H1 (cell line): ENCODE measurements at places on chromosomes 3 and 15. TPM values are rescaled to one million over a fixed set of nuclear protein-coding genes. Genes with fewer than 3 reads are reported as not detected.
A peak's percentile ranks its signal among the peaks of the same experiment; 100 is the strongest.

Gene HHLA2
- total RNA-seq, result not detected in 2 replicates

DNA sequence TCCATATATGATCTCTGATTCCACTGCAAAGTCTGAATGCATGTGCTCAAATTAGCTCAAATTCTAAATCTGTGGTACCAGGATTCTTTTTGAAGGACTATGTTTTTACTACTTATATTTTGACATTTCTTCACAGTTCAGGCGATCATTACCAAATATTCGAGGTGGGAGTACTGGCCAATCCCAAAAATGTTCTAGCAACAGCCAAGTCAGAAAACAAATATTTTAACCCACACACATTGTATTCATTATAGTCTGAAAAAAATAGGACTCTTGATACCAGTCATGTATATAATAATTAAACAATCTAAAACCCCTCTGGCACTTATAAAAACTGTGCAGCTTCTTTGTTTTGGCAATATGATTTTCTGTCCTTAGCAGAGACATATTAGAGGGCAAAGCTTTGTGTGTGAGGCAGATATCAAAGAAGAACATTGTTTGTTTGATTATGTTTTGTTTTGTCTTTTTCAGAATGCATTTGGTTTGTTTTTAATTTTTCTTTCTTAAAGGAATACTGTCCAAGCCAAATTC is 37.4 kb downstream of the FGF7 start:
- DNase-seq, result no peak

DNA sequence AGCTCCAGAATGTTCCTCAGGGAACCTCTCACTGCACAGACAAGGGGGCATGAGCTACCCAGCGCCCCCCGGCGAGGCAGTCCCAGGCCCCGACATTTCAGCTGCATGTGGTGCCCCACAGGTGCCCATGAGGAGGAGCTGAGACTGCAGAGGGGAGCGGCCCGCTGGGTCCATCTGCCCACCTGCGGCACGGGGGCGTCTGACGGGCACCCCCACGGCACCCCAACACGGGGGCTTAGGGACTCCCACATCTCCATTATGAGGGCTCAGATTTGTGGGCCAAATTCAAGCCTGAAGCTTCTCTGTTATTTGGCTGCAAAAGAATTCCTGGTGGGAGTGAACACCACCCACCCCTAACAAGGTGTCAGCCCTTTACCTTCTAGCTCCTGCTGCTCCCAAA is 258.4 kb downstream of the UACA start:
- no peak for DNase-seq

- no peak for DNase-seq
Observed at GRCh38 chr3:154764856-154765640, 315.1 kb upstream of the MME start.

GRCh38 chr3:107800710-107801109 is 277.9 kb downstream of the BBX start:
- DNase-seq, result no peak

- no peak for DNase-seq
Observed at GRCh38 chr15:31256378-31257265, 70.0 kb upstream of the KLF13 start.

DNA sequence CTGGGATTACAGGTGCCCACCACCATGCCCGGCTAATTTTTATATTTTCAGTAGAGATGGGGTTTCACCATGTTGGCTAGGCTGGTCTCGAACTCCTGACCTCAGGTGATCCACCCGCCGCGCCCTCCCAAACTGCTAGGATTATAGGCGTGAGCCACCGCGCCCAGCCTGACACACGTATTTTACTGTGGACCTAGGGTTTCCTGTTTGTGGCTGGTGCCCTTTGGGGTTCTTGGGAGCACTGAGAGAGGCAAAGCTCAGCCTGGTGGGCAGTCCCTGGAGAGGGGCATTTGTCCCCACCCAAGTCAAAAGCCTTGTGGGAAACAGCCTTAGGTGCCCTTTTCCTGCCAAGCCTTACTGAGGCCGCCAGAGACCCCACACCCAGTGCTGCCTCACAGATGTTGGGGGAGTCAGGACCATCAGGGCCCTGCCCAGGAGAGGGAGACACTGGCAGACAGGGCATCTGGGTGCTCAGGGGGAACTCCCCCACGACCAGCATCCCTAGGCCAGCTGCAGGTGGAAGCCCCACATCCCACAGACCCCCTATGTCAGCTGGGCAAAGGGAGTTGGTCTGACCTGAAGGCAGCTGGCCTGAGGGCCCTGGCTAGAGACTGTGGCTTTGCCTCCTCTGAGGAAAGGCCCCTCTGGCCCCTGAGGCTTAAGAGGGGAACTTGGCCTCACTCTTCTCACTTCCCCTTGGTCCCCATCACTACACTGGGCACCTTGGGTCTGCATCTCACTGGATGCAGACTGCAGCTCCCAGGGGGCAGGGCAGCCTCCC is 35.1 kb downstream of the DNAH1 start:
- no peak for DNase-seq

Gene ROPN1
- total RNA-seq, result 0.44 TPM in 1 of 2 replicates, not detected in the other

DNA sequence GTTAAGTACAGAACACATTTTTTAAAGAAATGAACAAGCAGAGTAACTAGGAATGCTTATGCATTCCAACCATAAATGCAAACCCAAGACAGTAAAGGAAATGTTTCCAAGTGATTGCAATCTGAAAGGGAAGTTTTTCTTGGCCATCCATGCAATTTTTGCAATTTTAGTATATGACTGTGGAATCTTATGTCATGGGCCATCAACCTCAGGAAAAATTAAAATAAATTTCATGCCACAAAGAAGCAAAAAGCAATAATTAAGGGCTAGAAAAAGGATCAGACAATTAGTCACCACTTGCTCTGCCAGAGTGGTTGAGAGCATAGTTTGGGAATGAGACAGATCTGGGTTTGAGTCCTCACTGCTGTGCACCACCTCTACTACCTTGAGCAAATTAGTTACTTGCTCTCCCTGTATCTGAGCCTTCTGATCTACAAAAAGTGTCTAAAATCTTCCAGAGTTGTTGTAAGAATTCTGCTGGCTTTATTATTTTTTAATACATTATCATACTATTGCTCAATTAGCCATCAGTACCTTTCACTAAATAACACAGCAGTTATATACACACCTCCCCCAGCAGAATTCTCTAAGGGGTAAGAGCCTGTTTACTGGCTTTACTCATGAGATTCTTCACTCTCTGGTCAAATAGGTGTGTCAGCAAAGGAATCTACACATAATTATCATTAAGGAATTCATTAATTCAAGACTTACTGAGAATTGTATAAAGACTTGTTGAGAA is 49.7 kb upstream of the FBN1 start:
- DNase-seq, result no peak

Gene IL17RB
- total RNA-seq, result 6.9 and 7.0 TPM in 2 replicates

Gene DZIP1L
- total RNA-seq, result 6.9 and 8.3 TPM in 2 replicates

Gene PTH1R
- total RNA-seq, result 0.21 and 1.5 TPM in 2 replicates

DNA sequence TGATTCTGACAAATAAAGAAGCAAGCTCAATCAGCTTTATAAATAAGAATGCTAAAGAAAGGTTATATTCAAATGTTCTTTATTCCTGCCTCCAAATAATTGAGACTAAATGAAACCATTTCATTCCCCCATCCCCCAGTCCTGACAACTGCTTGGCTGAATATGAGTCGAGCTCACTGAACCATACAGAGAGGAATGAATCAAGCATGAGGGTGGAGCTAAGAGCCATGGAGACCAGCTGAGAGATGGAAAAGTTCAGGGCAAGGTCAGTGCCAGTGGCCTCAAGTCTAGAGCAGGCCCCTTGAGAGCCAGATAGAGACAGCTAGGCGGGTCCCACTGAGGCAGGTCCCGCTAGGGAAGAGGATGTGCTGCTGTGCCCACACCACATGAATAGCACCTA is 188.7 kb upstream of the EIF1B start:
- DNase-seq, result no peak

DNA sequence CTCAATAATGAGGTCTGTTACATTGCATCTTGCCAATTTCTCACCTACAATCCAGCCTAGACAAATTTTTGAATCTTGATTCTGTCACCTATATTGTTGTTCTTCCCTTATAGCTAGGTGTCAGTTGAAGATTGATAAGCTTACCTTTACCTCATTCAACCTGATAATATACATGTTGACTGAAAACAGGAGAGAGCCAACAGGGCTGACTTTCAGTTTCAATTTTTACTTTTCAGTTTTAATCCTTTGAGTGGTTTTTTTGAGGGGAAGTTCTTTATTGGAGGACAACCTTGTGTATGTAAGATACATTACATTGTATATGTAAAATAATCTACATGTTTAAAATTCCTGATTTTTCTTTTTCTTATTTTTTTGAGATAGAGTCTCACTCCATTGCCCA is 5.8 kb downstream of the ATP13A5 start:
- DNase-seq, result no peak

DNA sequence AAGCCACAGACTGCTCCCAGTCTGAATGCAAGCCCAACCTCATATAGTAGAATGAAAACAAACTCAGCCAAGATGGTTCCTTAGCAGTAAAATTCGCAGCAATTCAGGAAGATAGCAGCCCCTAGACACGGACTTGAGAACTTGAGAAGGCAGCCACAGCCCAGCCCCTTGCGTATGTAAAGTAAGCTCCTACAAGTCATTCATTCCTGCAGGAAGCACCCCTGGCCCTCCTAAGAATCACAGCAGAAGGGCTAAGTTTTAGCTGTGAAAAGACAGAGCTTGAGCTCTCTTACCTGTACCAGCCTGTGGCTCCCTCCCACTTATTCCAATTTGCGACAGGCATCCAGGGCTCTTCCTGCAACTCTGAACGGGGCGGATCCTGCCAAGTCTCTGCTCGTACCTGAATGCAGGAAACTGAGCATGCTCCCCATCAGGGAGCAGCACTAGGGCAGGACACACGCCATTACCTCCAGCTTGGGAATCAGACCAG is 136.4 kb downstream of the MAGI1 start:
- peak; percentile 72 for DNase-seq

- DNase-seq, result no peak
Observed at GRCh38 chr3:148289159-148289558, 408.5 kb upstream of the AGTR1 start.

GRCh38 chr3:27723001-27723445 is 900 bp upstream of the EOMES start:
- DNase-seq, result no peak

DNA sequence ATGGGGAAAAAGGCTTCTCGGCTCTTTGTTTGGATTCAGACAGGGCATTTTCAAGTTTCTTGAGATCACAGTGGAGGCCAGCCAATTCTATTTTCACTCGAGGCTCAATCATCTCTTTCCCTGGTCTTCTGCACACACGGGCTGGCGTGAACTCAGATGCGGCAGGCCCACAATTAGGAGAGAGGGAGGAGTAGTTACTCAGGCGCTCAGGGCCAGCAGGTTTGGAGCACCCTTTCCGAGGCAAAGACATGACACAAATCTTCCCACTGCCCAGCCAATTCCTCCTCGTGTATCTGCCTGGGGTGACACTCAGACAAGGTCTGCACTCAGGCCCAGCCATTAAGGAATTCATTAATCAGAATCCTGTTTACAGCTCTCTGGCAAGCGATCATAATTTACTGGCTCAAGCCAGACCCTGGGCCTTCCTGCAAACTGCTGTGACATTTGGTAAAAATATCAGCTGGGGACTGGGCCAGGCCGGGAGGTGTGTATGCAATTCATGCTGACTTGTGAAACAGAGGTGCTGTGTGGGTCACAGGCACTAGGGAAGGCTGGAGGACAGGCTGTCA is 68.1 kb upstream of the TLE3 start:
- DNase-seq, result no peak

Gene EPHB1
- 5.9 TPM in 2 replicates for total RNA-seq

DNA sequence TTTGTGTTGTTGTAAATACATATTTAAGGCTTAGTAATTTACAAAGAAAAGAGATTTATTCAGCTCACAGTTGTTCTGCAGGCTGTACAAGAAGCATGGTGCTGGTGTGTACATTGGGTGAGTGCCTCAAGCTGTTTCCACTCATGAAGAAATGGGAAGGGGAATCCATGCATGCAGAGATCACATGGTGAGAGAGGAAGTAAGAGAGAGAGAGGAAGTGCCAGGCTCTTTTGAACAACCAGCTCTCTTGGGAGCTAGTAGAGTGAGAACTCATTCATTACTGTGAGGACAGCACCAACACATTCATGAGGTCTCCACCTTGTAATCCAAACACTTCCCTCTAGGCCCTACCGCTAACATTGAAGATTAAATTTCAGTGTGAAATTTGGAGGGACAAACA is 909.2 kb downstream of the NSUN3 start:
- no peak for DNase-seq

GRCh38 chr3:44886561-44886960 is 12.2 kb downstream of the TGM4 start:
- DNase-seq, result no peak

Gene MOBP
- 0.10 and 0.50 TPM in 2 replicates for total RNA-seq

- DNase-seq, result no peak
Observed at GRCh38 chr15:98966091-98966787, 41.4 kb downstream of the PGPEP1L start.

DNA sequence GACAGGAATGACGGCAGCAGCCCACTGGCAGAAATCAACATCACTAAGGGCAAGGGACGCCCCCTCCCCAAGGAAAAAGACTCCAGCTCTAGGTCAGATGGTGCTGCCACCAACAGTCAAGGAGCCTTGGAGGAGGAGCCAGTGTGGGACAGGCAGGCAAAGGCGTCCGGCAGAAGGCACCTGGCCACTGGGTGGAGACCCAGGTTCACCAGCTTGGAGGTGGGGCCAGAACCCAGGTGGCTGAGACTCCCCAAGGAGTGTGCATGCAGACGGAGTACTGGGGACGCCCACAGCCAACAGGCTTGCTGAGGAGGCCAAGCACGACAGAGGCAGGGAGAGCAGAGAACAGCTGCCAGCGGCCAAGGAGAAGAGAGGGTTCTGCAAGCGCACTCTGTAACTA is 35.2 kb downstream of the PTPN23 start:
- DNase-seq, result no peak

Gene SEC11A
- total RNA-seq, result 250 and 268 TPM in 2 replicates

Gene CCNL1
- total RNA-seq, result 61.2 and 68.6 TPM in 2 replicates

- no peak for DNase-seq
Observed at GRCh38 chr3:169311381-169311780, 352.1 kb downstream of the MECOM start.

Gene JMJD7
- total RNA-seq, result 14.7 and 15.0 TPM in 2 replicates

Gene SCN11A
- total RNA-seq, result 0.10 and 0.11 TPM in 2 replicates

DNA sequence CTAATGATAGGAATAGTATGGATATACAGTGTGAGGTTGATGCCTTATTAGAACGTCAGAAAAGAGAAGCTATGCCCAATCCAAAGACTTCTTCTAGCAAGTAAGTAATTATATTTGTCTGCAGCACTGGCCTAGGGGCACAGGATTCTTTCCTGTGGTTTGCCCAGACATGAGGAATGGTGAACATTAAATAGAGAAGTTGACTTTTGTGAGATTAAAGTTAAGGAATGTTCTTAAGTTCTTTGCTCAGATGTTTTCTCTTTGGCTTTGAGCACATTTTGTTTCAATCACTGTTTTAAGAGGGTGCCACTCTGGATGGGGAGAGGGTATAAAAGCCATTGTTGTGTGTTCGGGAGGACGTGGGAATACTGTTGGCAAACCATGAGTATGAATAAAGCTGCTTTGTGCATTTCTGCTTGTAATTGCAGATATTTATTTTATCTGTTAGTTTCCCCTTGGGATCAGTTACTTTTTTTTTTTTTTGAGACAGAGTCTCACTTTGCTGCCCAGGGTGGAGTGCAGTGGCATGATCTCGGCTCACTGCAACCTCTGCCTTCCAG is 8.3 kb downstream of the KIF23 start:
- DNase-seq, result no peak
